Ovary (tissue), 10 donors: ENCODE measurements at places on chromosomes 2 and 18. TPM values are rescaled to one million over a fixed set of nuclear protein-coding genes. Genes with fewer than 3 reads are reported as not detected.

Gene KCNG2
- 0.80 TPM for total RNA-seq

DNA sequence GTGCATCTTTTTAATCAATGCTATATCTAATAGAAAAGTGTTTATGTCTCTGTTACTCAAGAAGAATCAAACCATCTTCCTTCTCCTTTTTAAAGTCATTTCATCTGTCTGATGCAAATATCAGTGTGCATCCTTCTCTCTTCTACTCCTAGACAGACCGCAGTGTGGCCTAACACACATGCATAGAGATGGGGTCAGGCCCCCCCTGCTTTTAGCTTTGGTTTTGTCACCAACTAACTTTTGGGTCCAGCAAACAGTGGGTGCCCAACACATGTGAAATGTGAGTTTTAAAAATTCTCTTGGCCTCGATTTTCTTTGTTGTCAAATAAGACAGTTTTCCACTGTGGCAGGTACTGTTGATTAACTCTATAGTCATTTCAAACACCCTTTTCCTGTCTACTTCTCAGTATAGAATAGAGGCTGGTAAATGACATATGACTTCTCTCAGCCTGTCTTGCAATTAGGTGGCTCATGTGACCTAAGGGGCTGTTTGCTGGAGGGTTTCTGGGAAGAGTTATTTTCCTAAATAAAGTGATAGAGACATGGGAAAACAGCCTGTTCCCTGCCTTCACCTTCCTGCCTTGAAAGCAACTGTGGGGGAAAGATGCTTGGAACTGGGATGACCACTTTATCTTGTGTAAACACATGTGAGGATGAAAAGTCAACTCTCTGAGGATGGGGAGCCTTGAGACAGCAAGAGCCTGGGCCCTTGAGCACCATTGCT is 65.7 kb upstream of the DARS1 start:
- DNase-seq: no peak
- H3K27ac ChIP-seq: no peak overlapping the region
- H3K4me1 ChIP-seq: no peaks in the 10 kb centered on the region
- no peaks in the 10 kb centered on the region for H3K27me3 ChIP-seq
- H3K36me3 ChIP-seq: no peaks in the 10 kb centered on the region
- H3K4me3 ChIP-seq: no peak overlapping the region

DNA sequence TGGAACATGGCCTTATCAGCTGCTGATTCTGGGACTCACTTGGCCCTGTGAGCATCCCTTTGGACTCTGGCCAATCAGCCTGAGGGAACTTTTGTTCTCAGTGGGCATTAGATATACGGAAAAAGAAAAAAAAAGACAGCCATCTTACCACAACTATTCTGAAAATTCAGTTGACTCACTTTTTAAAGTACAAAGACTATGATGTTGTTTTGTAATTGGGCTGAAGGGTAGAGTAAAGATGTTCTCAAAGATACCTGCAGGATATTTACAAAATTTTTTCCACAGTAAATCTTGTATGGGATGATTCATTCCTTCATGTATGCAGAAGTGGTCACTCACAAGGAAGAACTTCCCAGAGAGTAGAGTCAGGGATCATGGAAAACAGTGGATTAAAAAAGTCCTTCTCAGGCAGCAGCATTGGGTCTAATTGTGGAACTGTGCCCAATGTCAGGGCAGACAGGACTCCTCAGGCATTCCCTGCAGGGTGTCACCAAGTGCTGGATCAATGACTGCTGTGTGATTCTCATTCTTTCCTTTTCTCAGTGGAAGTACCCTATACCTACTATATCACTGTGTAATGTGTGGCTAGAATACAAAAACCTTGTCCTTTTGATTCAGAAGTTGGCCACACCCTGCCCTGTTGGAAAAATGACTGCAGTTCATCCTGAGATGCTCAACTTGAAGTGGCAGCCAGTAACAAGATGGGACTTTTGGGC is 35.4 kb downstream of the SULT1C4 start:
- no peaks in the 10 kb centered on the region for H3K27me3 ChIP-seq
- no peaks in the 10 kb centered on the region for H3K4me1 ChIP-seq
- DNase-seq: no peak
- no peak overlapping the region for H3K4me3 ChIP-seq

GRCh38 chr2:64393383-64394010 is 60.5 kb upstream of the LGALSL start:
- H3K27ac ChIP-seq: no peak overlapping the region
- no peak for DNase-seq
- H3K36me3 ChIP-seq: no peaks in the 10 kb centered on the region
- H3K27me3 ChIP-seq: no peaks in the 10 kb centered on the region
- H3K4me3 ChIP-seq: no peak overlapping the region

DNA sequence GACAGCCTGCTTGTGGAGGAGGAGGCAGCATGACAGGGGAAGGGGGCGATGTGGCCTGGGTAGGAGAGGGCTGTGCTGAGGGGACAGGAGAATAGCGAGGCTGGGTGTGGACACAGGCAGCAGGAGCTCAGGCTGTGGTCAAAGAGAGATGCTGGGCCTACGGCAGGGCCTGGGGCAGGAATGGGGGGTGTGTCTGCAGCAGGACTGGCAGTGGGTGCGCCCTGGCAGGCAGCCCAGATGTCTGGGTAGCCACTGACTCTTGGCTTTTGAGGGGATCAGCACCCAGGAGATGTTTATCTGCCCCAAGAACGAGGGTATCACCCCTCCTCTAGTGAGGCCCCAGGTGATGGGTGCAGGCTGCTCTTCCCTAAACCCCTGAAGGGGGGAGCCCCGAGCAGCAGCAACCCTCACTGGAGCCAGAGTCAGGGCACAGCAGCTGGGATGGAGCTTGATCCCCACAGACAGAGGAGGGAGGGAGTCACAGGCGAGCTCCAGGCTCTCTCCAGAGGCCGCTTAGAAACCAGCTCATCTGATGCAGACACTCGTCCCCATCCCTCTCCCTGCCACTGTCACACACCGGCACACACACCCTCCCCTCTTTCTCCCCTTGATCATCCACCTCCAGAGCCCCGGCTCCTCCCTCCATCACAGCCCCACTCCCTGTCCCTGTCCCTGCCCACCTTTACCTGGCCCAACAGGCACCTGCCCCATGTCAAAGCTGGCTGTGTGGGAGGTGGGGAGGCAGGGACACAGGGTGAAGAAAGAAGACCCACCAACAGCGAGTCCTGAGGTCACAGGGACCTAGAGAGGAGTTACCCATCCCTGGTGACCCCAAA is 29.8 kb upstream of the TNS1 start:
- H3K4me3 ChIP-seq: no peak overlapping the region
- H3K27me3 ChIP-seq: no peaks in the 10 kb centered on the region
- no peaks in the 10 kb centered on the region for H3K4me1 ChIP-seq
- H3K27ac ChIP-seq: no peak overlapping the region
- H3K36me3 ChIP-seq: no peaks in the 10 kb centered on the region

DNA sequence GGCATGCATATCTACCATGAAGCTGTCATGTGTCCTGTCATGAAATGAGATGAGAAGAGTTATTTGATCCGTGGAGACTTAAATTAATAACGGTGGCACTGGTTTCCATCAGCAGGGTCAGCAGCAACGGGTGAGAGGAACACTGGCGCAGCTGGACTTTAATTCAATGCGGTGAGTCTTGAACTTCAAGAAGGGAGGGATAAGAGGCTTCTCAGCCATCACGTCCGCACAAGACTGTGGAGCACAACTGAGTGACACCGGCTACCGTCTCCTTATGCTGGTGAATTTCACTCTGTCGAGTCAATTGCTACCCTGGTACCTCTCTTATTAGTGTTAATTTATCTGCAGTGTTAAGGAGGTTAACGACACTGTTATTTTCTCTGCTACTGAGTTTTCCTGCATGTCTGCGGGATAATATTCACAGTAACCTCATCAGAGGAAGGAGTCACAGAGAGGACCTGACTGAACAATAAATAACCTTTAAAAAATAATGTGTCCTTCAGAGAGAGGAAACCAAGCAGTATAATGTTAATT is 236.8 kb downstream of the EPHA4 start:
- no peak overlapping the region for H3K4me3 ChIP-seq
- no peaks in the 10 kb centered on the region for H3K27me3 ChIP-seq
- H3K27ac ChIP-seq: no peak overlapping the region
- no peaks in the 10 kb centered on the region for H3K36me3 ChIP-seq
- no peaks in the 10 kb centered on the region for H3K4me1 ChIP-seq
- DNase-seq: no peak

DNA sequence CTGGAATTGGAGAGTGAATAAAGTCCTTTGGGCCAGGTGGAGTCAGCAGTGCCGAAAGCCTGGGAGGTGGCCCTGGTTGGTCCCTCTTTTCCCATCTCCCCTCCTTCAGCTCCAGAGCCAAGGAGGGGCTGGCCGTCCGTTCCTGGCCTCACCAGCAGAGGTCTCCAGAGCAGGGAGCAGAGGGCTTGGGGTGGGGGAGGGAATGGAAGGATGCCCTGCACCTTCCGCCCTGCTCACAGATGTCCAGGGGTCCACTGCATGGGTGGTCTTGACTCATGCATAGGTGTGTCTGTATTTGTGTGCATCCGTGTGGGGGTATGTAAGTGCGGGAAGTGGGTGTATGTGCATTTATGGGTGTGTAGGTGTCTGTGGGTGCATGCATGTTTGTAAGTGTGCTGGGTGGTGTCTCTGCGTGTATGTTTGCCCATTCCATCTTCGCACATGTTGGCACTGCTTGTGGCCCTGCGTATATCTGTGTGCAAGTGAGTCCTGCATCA is 201.8 kb downstream of the ZFP36L2 start:
- H3K36me3 ChIP-seq: no peaks in the 10 kb centered on the region
- peaks cover 7% of the 10 kb centered on the region for H3K4me1 ChIP-seq
- no peak overlapping the region for H3K4me3 ChIP-seq
- H3K27ac ChIP-seq: peak overlapping the region; percentile 20
- no peaks in the 10 kb centered on the region for H3K27me3 ChIP-seq
- peak; percentile 70 for DNase-seq

Gene TRPM8
- 0.92 TPM for total RNA-seq

- H3K27me3 ChIP-seq: no peaks in the 10 kb centered on the region
- no peaks in the 10 kb centered on the region for H3K36me3 ChIP-seq
- H3K4me3 ChIP-seq: no peak overlapping the region
These were observed 85.0 kb downstream of the USP40 start for GRCh38 chr2:233481368-233482142.

DNA sequence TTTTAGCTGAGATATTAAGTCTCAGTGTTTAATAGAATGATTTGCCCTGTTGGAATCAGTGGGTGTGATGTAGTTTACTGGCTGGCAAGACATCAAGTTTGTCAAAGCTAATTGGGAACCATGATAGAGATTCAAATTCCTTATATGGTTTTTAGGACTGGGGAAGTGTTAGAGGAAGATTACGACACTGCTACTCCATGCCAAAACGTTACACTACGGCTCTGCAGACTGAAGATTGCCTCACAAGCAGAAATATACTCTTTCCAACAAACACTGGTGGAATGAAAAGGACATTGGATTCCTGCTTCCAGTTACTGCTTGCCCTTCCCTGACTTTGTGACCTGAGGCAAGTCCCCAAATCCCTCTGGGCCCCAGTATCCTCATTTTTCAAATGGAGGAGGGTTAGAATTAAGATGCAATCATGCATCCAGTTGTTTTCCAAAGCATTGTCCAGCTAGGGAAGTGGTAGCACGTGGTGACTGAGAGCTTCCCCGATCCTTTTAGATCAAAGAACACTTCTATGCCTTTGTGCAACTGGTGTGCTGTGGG is 147.6 kb downstream of the CDC42EP3 start:
- no peak overlapping the region for H3K4me3 ChIP-seq
- H3K27me3 ChIP-seq: no peaks in the 10 kb centered on the region
- H3K36me3 ChIP-seq: no peaks in the 10 kb centered on the region
- no peak for DNase-seq
- peaks cover 10% of the 10 kb centered on the region for H3K4me1 ChIP-seq
- peak overlapping the region; percentile 16 for H3K27ac ChIP-seq

DNA sequence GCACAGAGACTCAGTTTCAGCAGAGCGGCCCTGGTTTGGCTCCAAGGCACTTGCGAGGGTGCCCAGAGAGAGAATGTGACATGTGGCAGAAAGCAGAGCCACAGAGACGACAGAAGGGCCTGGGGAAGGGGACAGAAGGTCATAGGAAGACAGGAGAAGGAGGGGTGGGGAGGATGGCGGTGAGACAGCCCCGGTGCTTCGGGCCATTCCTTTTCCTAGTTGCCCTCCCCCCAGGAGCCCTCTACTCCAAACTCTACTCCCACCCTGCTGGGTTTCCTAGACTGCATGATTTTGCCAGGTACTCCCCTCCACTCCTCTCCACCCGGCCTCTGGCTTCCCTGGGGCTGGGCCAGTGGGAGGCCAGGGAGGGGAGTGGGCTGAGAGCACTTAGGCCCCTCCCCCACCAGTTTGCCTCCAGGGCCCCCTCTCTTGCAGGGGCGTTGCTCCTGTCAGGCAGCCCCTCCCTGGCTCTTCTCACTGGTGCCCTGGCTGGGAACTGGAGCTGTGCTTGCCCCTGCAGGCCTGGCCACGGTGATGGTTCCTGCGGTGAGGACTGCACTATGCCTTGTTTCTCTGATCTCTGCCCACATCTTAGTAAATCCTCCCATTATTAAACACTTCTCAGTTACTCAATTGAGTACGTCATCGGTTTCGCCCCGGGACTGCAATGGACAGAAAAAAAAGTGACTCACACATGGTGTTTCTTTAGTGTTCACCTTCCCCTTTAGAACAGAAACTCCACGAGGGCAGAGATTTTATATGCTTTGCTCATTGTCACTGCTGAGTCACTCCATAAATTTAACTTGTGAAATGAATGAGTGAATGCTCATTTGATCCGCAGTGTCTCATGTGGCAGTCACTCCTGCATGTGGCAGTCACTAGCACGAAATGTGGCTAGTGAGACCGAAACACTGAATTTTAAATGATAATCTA is 58.7 kb upstream of the SP3 start:
- no peaks in the 10 kb centered on the region for H3K27me3 ChIP-seq
- H3K4me3 ChIP-seq: no peak overlapping the region
- H3K36me3 ChIP-seq: no peaks in the 10 kb centered on the region

Gene TRIM43
- total RNA-seq: not detected

Gene DSC2
- total RNA-seq: 0.95 TPM

DNA sequence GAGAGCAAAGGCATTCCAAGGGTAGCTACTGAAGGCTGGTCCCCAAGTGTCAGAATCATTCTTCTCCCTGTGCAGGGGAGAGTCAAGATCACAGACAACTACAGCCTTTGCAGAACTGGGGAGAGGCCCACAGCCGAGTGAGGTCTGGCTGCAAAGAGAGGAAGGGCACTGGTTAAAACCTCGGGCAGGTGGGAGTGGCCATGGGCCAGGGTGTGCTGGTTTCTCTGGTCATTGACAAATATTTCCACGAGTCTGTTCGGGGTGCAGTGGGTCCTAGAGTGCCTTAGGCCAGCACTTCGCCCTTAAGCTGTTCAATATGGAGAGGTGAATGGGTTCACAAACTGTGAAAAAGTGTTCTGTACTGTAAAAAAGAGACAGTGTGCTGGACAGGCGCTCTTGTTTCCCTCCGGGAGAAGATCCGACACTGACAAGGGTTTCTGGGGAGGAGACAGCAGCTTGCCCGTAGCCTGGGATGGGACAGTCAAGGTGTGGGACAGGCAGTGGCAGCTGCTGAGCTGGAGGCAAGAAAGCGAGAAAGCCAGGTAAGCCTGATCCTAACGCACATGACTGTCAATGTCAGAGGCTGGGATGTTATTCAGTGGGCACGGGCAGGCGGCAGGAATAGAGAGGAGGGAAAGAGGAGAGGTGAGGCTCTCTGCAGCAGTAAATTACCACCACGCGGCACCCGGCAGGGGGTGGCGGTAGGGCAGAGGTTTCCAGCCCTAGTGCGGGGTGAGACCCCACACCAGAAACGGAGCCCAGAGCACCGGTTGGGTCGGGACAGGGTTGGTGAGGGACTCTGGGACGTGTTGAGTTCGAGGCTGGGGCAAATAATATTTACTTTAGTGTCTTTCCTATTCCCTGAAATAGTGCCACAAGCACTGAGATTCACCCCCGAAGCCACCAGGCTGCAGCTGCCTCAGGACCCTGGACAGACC is 2.0 kb downstream of the NPPC start:
- no peak overlapping the region for H3K4me3 ChIP-seq
- H3K27ac ChIP-seq: no peak overlapping the region
- peaks cover 6% of the 10 kb centered on the region for H3K4me1 ChIP-seq

Gene EIF5B
- 23.7 TPM for total RNA-seq

Gene CXCR4
- 2.7 TPM for total RNA-seq
